ENCODE measurements at places on chromosomes 2 and 18. TPM values are rescaled to one million over a fixed set of nuclear protein-coding genes. Genes with fewer than 3 reads are reported as not detected.

GRCh38 chr2:61193670-61194561 is 31.9 kb downstream of the C2orf74 start:
- H3K36me3 ChIP-seq, result peaks cover 26% of the 10 kb centered on the region
- peak; percentile 27 for DNase-seq
- H3K4me3 ChIP-seq, result no peak overlapping the region
- peaks cover 12% of the 10 kb centered on the region for H3K4me1 ChIP-seq

GRCh38 chr2:174662459-174662858 is 64.9 kb upstream of the WIPF1 start:
- H3K4me3 ChIP-seq, result no peak overlapping the region
- H3K27me3 ChIP-seq, result no peaks in the 10 kb centered on the region
- peaks cover 14% of the 10 kb centered on the region for H3K4me1 ChIP-seq
- DNase-seq, result no peak
- H3K36me3 ChIP-seq, result no peaks in the 10 kb centered on the region
- no peak overlapping the region for H3K27ac ChIP-seq

GRCh38 chr2:170360546-170361089 is 182.7 kb downstream of the MYO3B start:
- H3K27ac ChIP-seq, result no peak overlapping the region
- no peaks in the 10 kb centered on the region for H3K4me1 ChIP-seq
- H3K36me3 ChIP-seq, result no peaks in the 10 kb centered on the region
- H3K27me3 ChIP-seq, result no peaks in the 10 kb centered on the region

DNA sequence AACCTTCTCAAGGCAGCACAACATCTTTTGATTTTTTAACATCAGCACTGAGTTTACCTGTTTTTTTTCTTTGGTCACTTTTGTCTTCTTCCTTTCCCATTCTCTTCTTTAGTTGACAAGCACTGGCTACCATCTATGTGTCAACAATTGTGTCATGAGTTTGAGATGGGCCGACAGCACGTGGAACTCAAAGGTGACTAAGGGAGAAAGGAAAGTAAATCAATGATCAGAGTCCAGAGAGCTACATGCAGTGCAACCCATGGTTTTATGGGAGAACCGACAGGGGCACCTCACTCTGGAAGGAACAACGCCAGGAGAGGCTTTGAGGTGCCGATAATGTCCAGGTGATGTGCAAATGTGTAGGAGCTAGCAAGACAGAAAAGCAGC is 755.5 kb downstream of the RNF144A start:
- no peak overlapping the region for H3K27ac ChIP-seq
- no peak for DNase-seq
- H3K4me3 ChIP-seq, result no peak overlapping the region
- H3K27me3 ChIP-seq, result no peaks in the 10 kb centered on the region
- no peaks in the 10 kb centered on the region for H3K36me3 ChIP-seq

DNA sequence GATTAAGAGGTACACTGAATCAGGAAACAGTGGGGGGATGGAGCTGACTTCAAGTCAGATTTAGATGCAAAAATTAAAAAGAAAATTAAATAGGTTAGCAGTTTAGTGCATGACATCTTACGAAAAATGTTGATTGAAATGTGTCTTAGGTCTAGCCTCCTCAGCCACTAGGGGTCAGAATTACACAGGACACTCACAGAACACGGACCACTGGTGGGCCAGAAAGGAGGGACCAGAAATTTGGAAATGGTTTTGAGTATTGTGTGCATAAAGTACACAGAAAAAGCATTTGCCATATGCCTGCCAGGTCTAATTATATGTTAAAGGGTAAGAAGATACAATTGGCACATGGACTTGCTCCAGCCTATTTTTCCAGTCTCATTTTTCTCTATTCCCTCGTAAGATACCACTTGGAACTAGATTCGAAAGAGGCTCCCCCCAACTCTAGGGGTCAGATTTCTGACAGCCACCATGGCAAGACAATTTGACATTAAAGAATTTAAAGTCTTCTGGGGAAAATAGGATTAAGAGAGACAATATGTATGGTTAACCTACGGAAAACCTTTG is 550.2 kb upstream of the SETBP1 start:
- no peaks in the 10 kb centered on the region for H3K4me1 ChIP-seq
- no peak overlapping the region for H3K27ac ChIP-seq
- no peaks in the 10 kb centered on the region for H3K27me3 ChIP-seq
- DNase-seq, result peak; percentile 62
- H3K36me3 ChIP-seq, result no peaks in the 10 kb centered on the region

- H3K27me3 ChIP-seq, result no peaks in the 10 kb centered on the region
- H3K4me1 ChIP-seq, result no peaks in the 10 kb centered on the region
- no peaks in the 10 kb centered on the region for H3K36me3 ChIP-seq
- H3K27ac ChIP-seq, result no peak overlapping the region
- H3K4me3 ChIP-seq, result no peak overlapping the region
These were observed 195.2 kb downstream of the GLI2 start for GRCh38 chr2:120930864-120931263.

GRCh38 chr2:234290671-234291070 is 206.2 kb downstream of the ARL4C start:
- peak overlapping the region; percentile 5 for H3K27ac ChIP-seq
- no peaks in the 10 kb centered on the region for H3K36me3 ChIP-seq
- peaks cover 41% of the 10 kb centered on the region for H3K4me1 ChIP-seq
- no peak overlapping the region for H3K4me3 ChIP-seq

Gene CLIP4
- 20.8 TPM for total RNA-seq

Gene ZAP70
- total RNA-seq, result 3.4 TPM

Gene ANKRD30BL
- total RNA-seq, result not detected

Gene PROKR1
- total RNA-seq, result not detected

Gene DNMT3A
- 24.5 TPM for total RNA-seq

Gene SLC11A1
- 6.5 TPM for total RNA-seq

Gene NT5C1B
- total RNA-seq, result not detected

Gene LHCGR
- not detected for total RNA-seq
